ENCODE measurements at places on chromosomes 5 and 9. TPM values are rescaled to one million over a fixed set of nuclear protein-coding genes. Genes with fewer than 3 reads are reported as not detected.

DBH gene
- total RNA-seq = not detected

MZB1 gene
- not detected for total RNA-seq

RORB gene
- not detected for total RNA-seq

RASEF gene
- total RNA-seq = 8.1 TPM

MEGF10 gene
- not detected for total RNA-seq

IL3 gene
- not detected for total RNA-seq

TMEM252 gene
- total RNA-seq = not detected

Measured in A549 treated with Mapracorat at 1 μM for 4 hours (cell line).